ENCODE measurements at places on chromosomes 1 and 21.

DNA sequence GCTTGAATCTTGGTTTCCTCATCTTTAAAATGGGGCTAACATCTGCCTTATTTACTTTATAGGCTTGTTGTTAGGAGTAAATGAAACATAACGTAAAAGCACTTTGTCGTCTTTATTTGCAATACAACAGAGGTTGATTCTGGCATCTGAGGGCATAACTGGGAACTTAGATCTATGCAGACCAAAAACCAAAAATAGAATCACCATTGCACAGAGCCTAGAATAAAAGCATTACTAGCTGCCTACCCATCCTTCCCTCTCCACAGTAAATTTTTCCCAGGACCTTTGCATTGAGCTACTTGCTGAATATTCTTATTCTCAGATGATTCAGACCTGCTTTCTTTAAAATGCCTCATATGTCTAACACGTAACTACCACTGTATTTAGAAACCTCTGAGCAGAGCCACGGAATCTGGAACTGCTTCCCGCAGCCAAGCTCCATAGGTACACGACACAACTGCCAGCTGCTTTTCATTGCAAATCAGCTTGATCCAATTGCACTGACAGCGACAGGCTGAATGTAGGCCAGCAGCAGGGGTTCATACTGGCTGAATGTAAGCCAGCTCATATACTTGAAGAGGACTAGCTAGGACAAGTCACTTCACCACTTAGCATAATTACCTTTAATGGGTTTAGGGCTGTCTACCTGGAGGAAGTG, 33.2 kb upstream of the SERBP1 start:
- DNase-seq, result no peak

DNA sequence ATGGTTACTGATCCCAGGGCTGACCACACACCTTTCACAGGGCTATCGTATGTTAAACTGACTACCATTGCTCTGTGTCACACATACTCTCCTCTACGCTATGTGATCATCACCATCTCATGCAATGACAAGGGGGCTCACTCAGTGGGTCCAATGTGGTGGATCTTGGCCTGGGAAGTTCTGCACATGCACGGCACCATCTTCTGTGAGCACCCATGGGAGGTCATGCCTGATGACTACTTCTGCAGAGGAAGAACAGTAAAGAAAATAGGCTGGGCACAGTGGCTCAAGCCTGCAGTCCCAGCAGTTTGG, 60.0 kb upstream of the FOXD3 start:
- DNase-seq, result no peak

- no peak for DNase-seq
These were observed 19.3 kb downstream of the PHGDH start for GRCh38 chr1:119731060-119731459.

- DNase-seq, result no peak
These were observed 624 bp downstream of the ARHGAP29 start for GRCh38 chr1:94236630-94237290.

- DNase-seq, result no peak
These were observed 18.7 kb downstream of the SLC19A1 start for GRCh38 chr21:45523411-45524101.

DNA sequence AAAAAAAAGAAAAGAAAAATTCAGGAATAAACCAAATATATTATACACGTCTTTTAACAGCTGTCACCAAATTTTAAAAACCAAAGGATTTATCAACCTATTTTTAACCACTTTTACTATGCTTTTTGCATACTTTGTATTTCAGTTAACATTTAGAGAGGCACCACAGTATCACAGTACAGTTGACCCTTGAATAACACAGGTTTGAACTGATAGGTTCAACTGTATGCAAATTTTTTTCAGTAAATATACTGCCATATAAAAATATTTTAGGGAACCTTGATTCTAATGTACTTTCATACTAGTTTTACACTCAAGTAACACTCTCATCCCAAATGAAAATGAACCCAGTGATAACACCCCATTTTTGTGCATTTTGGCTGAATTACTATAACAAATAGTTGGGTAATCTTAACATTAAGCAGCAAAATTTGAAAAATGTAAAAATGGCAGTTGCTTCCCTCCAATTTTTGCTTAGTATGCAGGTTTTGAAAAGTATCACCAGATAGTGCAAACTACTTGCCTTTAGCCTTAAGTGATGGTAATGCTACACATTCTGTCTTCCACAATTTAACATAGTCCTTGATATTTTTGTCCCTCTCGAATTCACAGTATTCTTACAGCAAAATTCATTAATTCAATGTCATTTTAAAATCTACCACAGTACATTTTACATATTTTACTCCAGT, 10.8 kb upstream of the ADCY10 start:
- DNase-seq, result no peak

DNA sequence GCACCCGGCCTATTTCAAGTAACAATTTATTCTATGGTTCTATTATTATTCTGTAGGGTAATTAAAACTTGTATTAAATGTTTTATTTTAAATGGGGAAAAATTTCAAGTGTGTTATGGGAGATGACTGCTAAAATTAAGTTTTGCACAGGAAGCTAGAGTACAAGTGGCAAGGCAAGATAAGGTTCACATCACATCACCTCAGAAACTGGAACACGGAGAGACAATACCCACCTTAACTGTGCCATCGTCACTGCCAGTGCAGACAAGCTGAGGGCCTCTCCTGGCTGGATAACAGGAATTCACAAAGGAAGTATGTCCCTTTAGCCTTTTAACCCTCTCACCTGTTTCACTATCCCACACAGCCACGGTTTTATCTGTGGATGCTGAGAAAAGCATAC, 7.6 kb downstream of the SNRNP40 start:
- DNase-seq, result no peak

- no peak for DNase-seq
These were observed 868 bp downstream of the ZBTB40 start for GRCh38 chr1:22452481-22452957.

GRCh38 chr1:235925016-235925415, 58.3 kb upstream of the LYST start:
- no peak for DNase-seq
